Stomach (tissue), 19 donors: ENCODE measurements at places on chromosomes 4 and X. TPM values are rescaled to one million over a fixed set of nuclear protein-coding genes. Genes with fewer than 3 reads are reported as not detected.
A peak's percentile ranks its signal among the peaks of the same experiment; 100 is the strongest.

CSN1S1 gene
- not detected for total RNA-seq

GRCh38 chr4:10101671-10102473, 14.7 kb downstream of the WDR1 start:
- no peak for DNase-seq

MAGEA2B gene
- not detected for total RNA-seq

DNA sequence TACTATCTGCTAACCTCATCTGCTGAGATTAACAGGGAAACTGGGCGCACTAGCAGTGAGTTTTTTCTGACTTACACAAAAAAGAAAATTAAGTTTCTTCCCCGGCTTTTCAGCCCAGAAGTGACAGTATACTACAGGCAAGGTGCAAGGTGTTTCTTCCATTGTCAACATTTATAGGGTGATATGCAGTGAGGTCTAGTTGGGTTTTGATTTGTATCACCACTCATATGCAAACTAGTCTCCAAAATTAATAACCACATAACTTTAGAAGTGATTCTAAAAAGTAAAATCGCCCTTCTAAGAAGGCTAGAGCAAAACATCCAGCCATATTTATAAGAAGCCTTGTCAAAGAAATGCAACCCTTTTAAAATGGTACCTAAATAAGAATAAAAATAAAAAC, 640.1 kb downstream of the ARAP2 start:
- DNase-seq = no peak

DNA sequence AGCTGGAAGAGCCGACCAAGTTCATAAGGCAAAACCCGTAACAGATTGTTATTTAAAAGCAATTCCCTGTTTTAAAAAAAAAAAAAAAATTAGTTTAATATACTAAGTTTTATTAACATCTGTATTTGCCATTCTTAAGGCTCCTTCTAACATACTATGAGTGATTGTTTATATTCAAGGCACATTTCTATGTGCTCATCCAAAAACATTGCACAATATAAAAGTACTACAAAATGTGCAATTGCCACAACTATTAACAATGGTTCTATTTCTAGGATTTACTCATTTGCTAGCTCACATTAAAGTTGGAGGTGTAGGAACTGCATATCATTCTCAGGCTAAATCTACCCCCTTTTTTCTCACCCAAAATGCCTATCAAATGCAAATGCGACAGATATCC, 46.1 kb downstream of the CNOT6L start:
- no peak for DNase-seq

DNA sequence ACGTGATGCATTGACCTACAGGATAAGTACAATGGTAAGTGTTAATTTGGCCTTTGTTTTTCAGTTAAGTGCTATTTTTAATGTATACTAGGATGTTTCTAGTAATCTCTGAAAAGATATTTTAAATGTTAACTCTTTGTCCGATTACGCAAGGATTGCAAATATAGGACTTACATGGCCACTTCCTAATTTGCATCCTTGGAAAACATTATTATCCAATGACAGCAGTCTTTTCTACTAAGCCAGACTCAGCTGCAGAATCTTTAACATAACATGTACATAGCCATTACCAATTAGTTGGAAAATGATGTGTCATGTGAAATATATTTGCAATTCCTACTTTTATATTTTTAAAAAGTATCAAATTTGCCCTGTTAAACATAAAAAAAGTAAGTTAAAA, 124.7 kb downstream of the MID1 start:
- no peak for DNase-seq

- no peak for DNase-seq
These were observed 32.3 kb downstream of the MAML3 start for GRCh38 chr4:140121646-140122045.

DNA sequence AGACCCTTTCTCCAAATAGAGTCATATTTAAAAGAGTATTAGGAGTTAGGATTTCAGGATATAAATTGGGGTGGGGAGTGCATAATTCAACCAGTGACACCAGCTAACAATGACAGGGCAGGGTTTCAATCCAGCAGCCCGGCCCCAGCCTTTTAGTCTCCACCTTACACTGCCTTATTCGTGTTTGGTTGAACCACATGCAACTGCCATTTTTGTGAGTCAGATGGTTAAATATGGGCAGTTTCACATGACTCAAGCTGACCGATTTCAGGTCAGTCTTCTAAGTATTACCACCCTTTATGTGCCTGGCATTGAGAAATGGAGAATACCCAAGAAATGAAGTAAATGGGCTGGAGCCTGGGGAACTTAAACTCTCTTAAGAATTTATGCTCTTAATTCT, 102.8 kb downstream of the STOX2 start:
- no peak for DNase-seq

DNA sequence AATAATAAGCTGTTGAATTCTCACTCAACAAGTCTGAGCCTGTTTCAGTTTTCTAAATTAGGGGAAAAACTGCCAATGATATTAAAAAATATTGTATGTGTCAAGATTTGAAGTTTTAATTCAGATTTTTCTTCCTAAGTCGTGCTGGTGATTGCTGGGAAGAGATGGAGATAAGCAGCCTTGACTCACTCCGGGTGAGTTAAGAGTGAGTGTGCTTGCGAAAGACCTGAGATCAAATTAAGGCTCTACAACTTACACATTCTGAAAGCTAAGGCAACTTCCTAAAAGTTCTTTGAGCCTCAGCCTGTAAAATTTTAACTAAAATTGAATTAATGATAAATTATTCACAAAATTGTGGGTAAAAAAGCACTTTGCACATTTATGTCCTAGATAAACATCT, 1441.2 kb downstream of the PCDH7 start:
- no peak for DNase-seq

DNA sequence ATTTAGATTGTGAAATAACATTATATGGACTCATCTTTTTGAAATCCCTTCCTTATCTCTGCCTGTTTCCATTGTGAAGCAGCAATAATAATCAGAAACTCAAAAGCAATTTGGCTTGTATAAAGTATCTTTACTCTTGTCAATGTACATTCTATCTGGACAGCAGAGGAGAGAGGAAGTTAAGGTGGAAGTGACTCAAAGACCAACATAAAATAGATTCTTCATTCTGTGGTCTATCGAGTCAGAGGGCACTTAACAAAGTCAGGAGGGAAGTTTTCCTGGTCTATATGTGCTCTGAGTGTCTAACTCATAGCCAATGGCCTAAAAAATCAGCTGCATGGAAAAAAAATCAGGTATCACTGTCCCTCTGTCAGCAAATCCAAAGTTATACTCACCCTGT, 155.5 kb downstream of the EMCN start:
- no peak for DNase-seq

FDCSP gene
- total RNA-seq = not detected

DNA sequence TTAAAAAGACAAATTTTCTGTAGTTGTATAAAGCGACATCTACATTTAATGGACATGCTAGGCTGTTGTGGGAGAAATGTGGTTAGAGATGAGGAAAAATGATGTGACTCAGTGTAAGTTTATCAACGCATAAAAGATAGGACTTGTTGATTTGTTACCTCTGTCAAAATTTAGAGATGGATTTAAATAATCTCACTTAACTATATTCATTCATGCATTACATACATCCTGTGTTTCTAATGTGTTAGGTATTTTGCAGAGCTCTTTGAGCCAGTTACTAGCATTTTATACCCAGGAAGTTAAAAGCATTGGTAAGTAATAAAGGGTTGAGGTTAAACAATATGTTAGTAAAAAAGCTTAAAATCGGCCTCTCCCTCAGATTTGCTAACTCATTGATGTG, 34.3 kb downstream of the METAP1 start:
- no peak for DNase-seq

PABPC1L2B gene
- total RNA-seq = not detected

SULT1B1 gene
- 19.3 TPM for total RNA-seq

TBC1D25 gene
- total RNA-seq = not detected

- no peak for DNase-seq
These were observed 28.6 kb downstream of the CDS1 start for GRCh38 chr4:84611531-84611930.

ASB12 gene
- not detected for total RNA-seq

- no peak for DNase-seq
These were observed 822 bp upstream of the SGMS2 start for GRCh38 chr4:107823870-107824349.

DNA sequence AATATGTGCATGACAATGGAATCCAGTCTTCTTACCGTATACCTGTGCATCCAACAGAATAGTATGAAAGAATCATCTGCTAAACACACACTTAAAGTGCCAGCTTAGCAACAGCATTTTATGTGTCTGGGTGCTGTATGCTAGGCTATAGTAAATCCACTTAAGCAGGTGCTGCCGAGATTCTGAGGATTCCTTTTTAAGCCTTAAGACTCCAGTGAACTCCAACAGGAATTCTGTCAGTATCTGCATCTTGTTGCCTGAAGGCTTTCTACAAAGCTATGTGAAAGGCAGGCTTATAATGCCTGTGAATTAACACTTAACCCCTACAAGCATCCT, 1076.4 kb upstream of the PABPC4L start:
- no peak for DNase-seq

DNA sequence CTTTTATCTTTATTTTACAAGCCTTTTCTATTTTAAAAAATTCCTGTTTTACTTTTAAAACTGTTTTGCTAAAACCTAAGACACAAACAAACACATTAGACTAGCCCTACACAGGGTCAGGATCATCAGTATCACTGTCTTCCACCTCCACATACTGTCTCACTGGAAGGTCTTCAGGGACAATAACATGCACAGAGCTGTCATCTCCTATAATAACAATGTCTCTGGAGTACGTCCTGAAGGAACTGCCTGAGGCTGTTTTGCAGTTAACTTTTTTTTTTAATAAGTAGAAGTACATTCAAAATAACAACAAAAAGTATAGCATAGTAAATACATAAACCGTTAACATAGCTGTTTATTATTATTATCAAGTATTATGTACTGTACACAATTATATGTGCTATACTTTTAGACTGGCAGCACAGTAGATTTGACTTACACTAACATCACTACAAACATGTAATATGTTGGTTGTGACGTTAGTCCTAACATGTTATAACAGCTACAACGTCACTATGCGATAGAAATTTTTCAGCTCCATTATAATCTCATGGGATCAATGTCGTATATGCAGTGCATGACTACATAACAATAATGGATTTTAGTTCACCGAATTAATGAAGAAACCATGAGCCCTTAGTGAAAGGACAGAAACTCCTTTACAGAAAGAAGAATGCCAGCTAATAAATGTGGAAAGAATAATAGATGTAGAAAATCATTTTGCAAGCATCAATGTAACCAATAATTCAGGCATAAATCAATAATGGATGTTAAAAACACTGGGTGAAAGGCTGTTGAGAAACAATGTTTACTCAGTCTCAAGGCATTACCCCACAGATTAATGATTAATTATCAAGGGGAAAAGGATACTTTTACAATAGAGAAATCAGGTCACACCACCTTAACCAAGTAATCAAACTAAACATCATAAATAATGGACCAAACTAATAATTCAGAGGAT, 49.2 kb downstream of the FBXW7 start:
- peak; percentile 26 for DNase-seq

GRCh38 chrX:20144491-20144890, 2.9 kb upstream of the EIF1AX start:
- DNase-seq = no peak

SHOX gene
- total RNA-seq = not detected

DNA sequence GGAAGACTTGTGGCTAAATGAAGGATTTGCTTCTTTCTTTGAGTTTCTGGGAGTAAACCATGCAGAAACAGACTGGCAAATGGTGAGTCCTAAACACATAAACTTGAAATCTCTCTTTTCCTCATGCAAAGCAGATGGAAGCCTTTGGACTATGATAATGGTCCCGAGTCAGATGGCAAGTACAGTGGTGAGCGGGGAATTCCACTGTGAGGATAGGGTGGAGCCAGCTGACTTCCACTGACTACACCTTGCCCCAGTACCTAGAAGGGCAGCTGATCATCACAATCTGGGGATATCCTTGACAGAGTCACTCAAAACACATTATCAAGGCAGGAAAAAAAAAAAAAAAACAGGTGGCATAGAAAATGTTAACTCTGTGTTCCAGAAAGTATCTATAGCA, 34.3 kb downstream of the ENPEP start:
- DNase-seq = no peak

CDKL2 gene
- 11.6 TPM for total RNA-seq

DNA sequence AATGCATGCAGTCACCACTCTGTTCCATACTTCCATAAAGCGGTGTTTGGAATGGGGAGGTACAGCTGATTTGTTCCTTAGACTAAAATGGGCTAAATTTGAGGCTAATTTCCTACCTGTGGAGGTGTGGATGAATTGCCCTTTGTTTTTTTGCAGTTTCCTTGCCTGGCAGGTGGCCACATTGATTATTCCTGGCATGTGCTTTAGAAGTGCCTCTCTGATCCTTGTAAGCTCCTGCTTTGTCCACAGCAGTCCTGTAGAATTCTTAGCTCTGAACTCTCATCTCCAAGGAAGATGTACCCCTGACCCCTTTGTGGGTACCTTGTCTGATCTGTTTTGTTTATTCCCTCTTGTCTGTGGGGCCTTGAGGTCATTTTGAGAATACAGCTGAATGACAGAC, 136.8 kb downstream of the ADGRL3 start:
- DNase-seq = no peak

MAGEB17 gene
- not detected for total RNA-seq

DNA sequence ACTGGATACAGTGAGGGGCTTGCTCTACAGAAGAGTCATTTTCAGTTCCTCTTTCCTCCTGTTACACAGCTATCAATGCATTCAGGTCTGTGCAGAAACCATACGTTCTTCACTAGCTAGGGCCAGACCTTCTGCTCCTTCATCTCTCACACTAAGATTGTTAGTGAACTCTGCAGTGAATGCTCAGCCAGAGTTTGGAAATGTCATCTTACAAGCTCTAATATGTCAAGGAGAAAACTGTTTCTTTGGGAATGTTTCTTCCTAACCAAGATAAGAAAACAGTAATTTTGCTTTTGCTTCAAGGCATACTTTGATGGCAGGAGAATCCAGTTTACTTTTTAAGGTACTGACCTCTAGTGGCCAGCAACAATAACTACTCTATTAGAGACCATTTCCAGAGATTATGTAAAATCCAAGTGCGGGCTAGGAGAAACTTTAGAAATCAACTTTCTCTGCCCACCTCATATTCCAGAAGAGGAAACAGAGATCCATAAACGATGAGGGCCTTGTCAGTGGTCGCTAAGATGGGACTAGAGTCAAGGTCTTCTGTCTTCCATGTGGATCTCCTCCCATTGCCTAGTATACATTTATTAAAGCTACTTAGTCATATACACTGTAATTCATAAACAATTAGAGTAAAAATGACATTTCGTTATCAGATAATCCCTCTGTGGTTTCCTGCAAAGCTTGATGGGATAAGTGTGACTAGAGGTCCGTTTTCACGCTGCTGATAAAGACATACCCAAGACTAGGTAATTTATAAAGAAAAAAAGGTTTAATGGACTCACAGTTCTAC, 12.1 kb upstream of the CC2D2A start:
- peak; percentile 78 for DNase-seq
